NCI-H69 (cell line): ENCODE measurements at places on chromosomes 2 and 18.

GRCh38 chr2:49035481-49035880, 118.8 kb downstream of the FSHR start:
- no peak for DNase-seq

DNA sequence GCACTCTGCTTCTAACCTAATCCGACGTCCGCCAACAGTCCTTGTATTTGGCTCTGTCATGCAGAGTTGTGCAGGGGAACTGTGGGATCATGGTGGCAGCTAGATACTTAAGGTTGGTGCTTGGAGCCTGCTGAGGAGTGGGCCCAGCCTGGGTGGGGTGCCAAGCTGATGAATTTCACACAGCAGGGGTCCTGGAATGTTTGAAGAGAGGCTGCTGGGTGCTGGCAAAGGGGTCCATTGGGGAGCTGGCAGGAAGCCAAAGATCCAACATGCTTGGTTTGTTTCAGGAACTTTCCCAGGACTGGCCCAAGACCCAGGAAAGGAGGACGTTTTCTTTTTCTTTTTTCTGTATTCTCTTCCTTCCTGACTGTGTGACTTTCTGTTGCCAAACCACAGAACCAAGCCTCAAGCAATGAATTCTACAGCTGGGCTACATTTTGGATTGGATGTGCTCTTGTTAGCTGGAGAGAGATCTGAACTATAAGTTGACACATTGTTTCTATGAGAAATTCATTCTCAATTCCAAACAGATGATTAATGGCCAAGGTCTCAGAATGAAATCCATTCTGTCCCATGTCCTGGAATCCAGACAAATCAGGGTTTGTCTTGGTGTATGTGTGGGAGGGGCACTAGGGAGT, 49.9 kb downstream of the DHRS9 start:
- DNase-seq: no peak

- no peak for DNase-seq
These were observed 124.8 kb downstream of the PXDN start for GRCh38 chr2:1619556-1619955.

- no peak for DNase-seq
These were observed 111.4 kb downstream of the NBAS start for GRCh38 chr2:15449556-15450236.

DNA sequence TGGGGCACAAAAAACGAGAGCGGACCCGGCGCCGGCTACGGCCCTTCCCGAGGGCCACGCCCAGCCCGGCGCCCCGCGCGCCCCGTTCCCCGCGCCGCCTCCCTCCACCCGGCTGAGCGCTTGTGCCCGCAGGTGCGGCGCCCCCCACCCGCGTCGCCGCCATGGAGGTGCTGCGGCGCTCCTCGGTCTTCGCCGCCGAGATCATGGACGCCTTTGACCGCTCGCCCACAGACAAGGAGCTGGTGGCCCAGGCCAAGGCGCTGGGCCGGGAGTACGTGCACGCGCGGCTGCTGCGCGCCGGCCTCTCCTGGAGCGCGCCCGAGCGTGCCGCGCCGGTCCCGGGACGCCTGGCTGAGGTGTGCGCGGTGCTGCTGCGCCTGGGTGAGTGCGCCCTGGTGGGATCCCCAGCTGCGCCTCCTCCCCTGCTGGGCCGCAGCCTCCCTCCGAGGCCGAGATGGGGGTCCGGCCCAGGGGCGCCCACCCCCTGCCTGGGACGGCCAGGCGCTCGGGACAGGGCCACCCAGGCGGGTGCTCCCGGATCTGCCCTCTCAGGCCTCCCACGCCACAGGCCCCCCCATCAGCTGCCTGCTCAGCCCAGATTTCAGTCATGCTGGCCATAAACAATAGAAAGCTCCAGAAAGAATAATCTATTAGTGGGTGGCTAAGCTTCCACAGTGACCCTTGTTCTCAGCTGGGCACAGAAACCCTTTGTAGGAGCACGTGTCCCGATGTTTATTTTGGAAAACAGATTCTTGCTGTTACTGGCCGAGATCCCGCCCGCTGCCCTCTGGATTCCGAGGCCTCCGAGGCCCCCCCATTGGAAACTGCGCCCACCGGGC, 997 bp downstream of the BOK start:
- DNase-seq: peak; percentile 15

GRCh38 chr18:21725201-21725600, 15.4 kb upstream of the MIB1 start:
- DNase-seq: no peak

DNA sequence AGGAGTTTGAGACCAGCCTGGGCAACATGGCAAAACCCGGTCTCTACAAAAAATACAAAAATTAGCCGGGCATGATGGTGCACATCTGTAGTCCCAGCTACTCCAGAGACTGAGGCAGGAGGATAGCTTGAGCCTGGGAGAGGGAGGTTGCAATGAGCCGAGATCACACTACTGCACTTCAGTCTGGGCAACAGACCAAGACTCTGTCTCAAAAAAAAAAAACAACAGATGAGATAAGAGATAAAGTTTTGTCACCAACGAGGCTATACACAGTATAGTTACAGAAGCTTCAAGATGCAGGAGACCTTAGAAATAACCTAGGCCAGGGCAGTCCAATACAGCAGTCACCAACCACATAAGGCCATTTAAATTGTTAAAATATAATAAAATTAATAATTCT, 9.4 kb downstream of the FAM124B start:
- no peak for DNase-seq

DNA sequence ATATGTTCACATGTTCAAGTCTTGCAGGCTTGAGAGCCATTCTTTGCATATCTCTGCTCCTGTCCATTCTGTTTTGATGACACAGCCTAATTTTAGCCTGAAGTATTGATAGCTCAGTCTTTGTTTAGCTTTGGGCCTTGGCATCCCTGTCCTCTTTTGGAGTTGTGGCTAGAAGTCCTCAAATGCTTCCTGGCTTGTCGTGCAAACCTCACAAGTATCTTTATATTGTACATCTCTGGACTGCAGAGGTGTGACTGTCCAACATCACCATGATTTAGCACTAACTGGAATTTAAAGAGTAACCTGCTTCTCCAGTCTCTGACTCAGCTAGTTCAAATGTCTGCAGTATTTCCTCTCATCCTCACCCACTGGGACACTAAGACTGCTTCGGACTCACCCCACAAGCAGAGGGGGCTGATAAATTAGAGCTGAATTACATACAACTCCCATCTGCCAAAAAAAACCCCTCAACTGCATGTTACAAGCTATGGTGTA, 11.7 kb downstream of the PFN4 start:
- DNase-seq: no peak

DNA sequence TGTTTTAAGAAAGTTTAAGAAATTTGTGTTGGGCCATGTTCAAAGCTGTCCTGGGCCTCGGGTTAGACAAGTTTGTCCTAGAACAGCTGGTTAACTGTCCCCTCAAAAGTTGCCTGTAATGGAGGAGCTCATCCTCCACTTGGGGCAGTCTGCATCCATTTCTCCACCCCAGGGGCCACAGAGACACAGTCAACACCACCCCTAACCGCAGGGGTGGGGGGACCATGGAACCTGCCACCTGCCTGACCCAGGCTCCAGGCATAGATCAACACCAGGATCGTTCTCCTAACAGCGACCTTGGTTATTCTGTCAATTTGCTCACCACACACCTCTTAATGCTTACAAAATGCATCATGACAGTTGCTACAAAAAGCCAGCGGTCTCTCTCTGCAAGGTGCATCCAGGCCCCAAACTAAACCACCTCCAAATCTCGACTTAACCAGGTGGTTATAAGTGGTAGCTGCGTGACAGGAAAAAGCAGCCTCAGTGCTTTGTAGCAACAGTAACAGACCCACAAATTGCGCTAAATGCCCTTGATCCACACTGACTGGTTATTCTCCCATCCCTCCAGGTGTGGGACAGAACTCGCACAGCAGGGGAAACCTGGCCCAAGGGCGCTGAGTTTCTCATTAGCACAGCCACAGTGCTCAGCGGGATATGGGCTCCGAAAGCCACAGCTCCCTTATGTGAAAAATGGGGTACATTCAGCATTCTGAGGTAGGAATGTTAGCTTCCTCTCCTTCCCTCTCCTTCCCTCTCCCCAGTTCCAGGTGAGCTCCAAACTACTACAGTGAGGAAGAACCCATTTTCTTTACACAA, 48.0 kb downstream of the HDLBP start:
- DNase-seq: peak; percentile 1

DNA sequence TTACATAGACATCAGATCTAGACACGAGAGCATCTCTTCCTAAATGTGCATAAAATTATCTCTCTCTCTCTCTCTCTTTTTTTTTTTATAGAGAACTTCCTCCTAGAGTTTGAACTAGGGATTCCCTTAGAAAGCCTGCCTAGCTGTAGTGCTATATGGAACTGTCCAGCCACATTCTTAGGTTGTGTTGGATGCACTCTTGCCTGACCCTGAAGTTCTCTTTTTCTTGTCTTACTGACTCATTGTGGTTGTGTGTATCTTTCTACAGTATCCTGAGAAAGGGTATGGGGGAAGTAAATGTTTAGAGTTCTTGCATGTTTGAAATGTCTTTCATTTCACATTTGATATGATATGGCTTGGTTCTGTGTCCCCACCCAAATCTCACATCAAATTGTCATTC, 368.2 kb downstream of the CDH2 start:
- no peak for DNase-seq

DNA sequence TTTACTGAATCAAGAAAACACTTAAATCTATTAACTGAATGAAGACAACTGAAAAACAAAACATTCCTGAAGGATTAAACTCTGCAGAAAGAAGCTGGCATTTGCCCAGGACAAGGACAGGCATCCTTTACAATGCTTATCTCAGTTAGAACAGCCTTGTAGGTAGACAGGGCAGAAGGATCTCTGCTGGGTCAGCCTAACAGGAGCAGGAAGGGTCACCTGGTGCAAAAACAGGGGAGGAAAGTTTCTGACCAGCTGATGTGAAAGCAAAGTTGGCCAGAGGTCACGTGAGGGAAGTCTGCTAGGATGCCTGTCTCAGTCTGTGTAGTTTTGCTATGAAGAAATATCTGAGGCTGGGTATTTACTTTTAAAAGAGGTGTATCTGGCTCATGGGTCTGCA, 348.6 kb downstream of the ANAPC1 start:
- no peak for DNase-seq

DNA sequence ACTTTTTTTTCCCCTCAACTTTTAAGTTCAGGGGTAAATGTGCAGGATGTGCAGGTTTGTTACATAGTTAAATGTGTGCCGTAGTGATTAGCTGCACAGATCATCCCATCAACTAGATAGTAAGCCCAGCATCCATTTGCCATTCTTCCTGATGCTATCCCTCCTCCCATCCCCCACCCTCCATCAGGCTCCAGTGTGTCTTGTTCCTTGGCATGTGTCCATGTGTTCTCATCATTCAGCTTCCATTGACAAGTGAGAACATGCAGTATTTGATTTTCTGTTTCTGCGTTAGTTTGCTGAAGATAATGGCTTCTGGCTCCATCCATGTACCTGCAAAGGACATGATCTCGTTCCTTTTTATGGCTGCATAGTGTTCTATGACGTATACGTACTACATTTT, 47.2 kb upstream of the STON1 start:
- peak; percentile 51 for DNase-seq

GRCh38 chr2:142140434-142140845, 9.6 kb upstream of the LRP1B start:
- peak; percentile 30 for DNase-seq

GRCh38 chr2:205130111-205130829, 552.0 kb upstream of the NRP2 start:
- no peak for DNase-seq

- no peak for DNase-seq
These were observed 80.0 kb downstream of the KLHL29 start for GRCh38 chr2:23464905-23465537.

DNA sequence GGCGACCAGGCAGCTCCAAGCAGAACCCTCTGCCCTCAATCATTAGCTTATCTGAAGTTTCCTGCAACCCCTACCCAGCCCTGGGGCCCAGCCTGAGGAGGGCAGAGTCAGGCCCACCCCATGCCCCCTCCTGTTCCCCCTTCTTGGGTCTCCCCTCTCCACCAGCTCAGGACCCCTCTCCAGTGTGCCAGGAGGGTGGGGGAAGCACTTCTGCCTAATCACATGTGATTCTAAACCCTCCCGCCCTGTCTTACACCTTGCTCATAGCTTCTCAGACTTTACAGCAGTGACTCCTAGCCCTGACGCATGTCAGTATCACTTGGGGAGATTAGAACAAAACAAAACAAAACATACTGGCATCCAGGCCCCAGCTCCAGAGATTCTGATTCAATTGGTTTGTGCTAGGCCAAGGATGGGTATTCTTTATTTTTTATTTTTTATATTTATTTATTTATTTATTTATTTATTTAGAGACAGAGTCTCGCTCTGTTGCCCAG, 42.5 kb upstream of the ASAP2 start:
- DNase-seq: no peak

DNA sequence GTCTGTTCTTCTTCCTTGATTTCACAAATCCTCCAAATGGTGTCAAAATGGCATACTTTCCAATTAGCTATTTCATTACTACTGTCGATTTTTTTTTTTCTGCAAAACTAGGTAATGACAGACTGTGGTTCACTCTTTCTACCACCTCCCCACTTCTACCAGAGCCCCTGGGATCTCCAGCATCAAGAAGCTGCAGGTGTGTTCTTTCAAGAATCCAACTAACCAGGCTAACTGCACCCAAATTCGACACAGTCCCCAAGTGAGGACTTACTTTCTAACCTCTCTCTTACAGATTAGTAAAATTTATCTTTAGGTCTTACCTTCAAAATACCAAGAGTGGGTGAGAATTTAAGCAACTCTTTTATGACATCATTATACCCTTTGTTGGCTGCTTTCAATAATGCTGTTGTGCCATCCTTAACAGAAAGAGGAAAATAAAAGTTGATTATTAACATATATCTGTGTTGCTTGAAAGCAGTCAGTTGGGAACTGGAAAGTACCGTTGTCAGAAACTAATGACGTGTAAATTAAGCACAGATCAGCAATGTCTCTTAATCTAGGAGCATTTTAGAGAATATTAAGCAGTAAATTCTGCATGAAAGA, 31.2 kb upstream of the NPC1 start:
- no peak for DNase-seq

GRCh38 chr2:190718652-190719526, 70.0 kb downstream of the NAB1 start:
- peak; percentile 79 for DNase-seq

DNA sequence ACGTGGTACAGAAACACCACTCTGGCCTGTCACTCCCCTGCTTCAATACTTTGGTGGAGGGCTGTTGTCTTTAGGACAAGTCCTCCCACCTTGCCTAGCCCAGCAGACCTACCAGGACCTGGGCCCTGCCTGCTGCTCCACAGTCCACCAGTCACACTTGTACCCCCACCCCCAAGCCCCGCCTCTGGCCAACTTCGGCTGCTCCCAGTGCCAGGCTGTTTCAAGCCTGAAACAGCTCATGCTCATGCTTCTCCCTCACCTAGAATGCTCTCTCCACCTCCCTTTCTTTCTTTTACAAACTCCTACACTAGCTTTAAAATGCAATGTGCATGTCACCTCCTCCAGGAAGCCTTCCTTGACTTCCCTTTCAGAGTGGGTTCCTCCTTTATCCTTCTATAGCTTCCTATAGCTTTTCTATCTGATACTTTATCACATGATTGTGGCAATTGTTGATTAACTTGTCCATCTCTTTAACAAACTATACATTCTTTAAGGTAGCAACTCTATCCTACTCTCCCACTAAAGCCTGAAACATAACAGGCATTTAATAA, 4.8 kb upstream of the OXER1 start:
- no peak for DNase-seq

- no peak for DNase-seq
These were observed 42.6 kb downstream of the TTR start for GRCh38 chr18:31634331-31634713.

GRCh38 chr2:181153886-181154285, 173.5 kb downstream of the UBE2E3 start:
- no peak for DNase-seq
